ENCODE measurements at places on chromosomes 12 and 14.

GRCh38 chr12:2769866-2770533 lies 24.8 kb upstream of the FKBP4 start:
- no peak for DNase-seq

DNA sequence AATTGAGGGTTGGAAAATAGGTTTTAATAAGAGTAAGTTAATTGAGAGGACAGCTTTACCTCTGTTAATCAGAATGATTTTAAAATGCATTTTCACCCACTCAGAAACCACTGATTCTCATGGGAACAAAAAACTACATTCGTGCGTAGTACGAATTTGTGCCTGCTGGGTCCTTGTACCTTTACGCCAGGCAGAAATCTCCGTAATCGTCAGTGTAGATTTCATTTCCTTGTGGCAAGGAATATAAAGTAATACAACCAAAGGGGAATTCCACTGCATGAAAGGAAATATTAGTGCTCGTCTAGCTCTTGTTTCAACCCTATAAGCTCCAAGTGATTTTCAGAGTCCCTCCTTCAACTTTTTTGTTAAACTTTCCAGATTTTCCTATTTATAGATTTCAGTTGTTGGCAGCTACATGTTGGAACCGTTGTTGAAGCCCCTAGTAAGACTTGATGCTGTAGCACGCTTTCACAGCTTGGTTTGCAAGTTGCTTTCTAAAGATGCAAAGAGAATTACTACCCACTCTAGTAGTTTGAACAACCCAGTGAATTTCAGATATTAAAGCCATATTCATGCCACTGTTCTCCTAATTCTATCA lies 90.6 kb downstream of the ETV6 start:
- DNase-seq, result no peak

DNA sequence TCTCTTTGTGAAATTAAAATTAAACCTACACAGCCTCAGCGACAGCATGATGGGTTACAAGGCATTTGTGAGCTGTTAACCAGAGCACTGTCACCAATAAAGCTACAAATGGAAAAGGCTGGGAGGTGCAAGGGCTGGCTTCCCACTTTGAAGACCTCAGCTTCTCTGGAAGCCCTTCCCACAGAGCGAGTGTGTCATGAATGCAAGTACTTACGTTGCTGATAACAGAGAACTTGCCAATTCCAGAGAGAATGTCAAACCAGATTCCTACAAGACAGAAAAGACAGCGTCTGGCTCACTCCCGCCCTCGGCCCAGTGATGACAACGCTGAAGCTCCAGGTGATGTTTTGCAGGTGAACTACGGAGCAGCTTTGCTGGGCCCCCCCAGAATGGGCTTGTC lies 145.8 kb downstream of the NTF3 start:
- DNase-seq, result no peak

GRCh38 chr12:5733916-5734315 lies 211.1 kb downstream of the ANO2 start:
- DNase-seq, result no peak

GRCh38 chr14:101072945-101073597 lies 169.5 kb upstream of the RTL1 start:
- DNase-seq, result no peak

DNA sequence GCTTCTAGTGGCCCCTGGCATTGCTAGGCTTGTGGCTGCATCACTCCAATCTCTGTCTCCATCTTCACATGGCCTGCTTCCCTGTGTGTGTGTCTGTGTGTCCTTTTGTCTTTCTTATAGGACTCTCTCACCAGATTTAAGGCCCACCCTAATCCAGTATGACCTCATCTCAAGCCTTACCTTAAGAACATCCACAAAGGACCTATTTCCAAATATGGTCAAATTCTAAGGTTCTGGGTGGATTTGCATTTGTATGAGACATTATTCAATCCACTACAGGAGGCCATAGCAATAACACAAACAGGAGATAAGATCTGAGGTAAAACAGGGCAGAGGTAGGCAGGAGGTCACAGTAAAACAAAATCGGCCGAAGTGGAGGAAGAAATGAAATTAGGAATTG lies 375.9 kb downstream of the BTG1 start:
- no peak for DNase-seq

Data from stimulated activated CD8-positive, alpha-beta memory T cell treated with anti-CD3 and anti-CD28 coated beads, Interleukin-4, amount 100 ng/mL, for 1 hour (primary cell).